ENCODE measurements at places on chromosomes 1 and 21.

DNA sequence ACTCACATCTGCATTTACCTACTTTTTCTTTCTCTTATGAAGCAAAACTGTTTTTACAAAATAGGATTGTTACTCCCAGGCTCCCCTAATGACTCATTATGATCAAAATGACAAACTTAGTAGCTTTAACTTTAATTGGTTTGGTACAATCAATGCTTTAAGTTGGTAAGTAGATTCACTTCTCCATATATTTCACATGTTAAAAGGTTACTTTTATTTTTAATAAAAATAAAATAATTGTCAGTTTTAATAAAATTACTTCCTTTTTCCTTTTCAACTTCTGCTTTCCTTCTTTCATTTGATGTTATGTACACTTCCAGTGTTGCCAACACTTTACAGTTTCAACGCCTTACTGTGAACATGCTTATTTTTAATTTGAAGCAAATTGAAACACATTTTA is 477.6 kb downstream of the SETD4 start:
- no peak for DNase-seq

DNA sequence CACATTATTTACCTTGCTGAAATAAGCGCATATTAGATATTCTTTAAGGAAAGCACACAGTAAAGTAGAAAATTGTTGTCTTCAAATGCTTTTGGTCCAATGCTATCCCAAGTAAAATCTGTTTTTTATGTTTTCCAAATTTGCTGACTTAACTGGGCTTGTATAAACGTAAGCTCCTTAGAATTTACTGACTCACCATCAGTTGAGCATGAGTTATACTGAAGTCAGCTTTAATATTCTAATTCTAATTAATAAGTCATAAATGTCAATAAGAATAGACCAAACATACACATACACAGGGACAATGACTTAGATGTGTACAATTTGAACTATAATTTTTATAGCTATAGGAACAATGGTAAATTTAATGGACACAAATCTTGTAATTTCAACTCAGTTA is 319.2 kb downstream of the TPR start:
- peak; percentile 87 for DNase-seq

GRCh38 chr1:154755858-154756730 is 114.0 kb downstream of the KCNN3 start:
- peak; percentile 52 for DNase-seq

DNA sequence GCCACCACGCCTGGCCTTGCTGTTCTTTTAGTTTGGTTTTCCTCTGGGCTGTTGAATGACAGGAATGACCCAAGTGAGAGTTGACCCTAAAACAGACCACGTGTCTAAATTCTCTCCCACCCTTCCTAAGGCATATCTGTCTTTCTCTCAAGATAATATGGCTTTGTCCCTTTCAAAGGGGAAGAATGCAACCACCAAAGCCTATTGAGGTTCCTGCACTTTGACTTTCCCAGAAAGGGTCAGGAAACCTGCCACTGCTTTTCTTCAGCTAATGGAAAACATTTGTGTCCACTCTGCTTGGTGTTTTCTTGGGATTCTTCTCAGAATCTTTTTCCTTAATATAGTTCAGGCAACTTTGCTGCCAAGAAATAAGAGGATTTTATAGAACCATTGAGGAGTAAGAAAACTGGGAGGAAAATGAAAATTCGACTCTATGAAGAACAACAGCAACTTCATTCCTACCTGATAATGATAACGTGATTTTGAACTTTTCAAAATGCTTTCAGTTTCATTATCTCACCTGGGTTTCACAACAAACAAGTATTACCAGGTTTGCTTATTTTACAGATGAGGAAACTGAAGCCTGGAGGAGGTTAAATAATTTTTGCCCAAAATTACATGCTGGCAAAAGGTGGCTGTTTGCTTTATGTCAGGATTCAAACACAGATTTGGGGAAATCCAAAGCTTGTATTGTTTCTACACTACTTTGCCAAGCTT is 6.9 kb downstream of the PLPP3 start:
- DNase-seq: no peak

Data from bronchial epithelial cell (primary cell).